NCI-H1105 treated with DMSO at 0.1 percent for 48 hours (cell line): ENCODE measurements at places on chromosomes 16 and 17.

GRCh38 chr17:57097832-57098421, 12.9 kb downstream of the AKAP1 start:
- no peak for DNase-seq

- no peak for DNase-seq
Observed at GRCh38 chr17:30477774-30478115, 537 bp downstream of the GOSR1 start.

DNA sequence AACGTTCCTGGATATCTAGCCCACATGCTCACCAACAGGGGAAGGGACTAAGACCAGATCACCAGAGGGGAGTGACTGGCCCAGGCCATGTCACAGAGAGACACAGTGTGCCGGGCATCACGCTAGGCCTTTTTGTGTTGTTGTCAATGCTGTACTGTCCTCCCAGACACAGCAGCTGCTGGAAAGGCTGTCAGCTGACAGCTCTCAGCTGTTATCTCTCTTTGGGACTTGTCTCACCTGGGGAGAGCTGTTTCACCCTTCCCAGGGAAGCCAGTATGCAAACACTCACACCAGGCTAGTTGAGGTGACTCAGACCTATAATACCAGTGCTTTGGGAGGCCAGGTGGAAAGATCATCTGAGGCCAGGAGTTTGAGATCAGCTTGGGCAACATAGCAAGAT, 19.4 kb downstream of the UNC45B start:
- no peak for DNase-seq

DNA sequence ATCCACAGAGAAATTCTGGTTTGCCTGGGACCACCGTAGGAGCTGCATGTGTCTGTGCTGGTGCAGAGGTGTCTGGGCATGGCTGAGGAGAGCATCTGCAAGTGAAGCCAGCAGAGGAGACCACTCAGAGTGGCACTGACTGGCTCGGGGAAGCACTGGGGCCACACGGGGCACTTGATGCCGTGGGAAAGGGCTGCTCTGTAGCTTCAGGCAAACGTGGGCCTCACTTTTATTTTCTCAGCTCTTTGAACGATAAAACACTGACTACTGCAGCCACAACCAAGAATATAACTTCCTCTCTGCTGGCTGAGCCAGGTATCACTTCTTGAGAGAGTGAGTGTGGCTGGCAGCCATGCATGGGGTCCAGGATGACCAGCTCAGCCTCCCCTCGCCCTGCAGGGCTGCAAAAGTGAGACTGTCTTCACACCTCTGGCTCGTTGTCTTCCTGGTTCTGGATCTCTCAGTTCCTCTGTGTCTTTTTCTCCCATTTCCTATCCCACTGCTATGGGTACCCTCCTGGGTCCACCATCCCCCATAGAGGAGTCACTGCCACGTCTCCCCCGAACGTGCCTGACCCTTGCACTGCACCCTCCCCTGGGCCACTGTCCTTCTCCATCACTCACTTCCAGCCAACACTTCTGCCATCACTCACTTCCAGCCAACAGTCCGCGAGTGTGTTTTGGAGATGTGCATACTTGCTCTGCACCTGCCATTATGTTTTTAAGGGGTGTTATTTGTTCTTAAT, 201.4 kb upstream of the CHMP6 start:
- DNase-seq, result no peak
